ENCODE measurements at places on chromosomes 5 and 9.

- DNase-seq, result no peak
Measured at GRCh38 chr5:64836190-64836755, 67.5 kb downstream of the CWC27 start.

DNA sequence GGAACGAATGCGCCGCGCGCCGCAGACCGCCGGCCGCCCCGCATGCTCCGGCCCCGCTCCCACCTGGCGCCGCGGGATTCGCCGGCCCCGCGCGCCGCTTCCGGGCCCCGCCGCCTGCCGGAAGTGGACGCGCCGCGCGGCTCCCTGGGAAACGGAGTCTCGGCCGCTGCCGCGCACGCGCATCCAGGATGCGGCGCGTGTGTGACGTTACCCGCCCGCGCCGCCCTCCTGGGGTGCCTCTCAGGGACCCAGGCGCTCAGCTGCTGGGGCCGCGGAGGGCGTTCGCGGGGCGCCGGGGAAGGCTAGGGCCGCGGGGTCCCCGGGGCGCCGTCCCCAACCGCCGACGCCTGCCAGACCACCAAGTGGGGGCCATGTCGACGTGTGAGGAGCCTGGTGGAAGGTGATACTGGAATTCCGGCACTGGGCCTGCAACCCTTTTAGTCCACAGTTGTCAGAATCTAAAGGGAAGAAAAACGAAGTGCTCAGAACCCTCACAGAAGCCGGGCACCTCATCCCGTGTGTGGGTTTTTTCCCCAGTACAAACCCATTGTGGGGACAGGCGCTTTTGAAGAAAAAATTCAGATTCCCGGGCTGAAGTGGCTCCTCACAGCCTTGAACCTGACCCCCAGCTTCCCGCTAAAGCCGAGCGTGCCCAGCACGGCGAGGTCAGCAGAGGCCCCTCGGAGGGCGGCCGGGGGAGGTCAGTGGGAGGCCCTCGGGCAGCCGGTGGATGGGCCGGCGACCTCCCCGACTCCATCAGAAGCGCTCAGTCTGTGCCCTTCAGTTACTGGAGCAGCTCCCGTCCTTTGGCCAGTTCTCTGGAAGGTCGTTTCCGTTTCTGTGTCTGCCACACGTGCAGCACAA is at the start of gene CLPTM1L:
Gene CLPTM1L, minus strand, starts transcription at position 125 of the 864 bp plus-strand sequence. CDS start 258 bp downstream, outside the sequence.
- DNase-seq, result peak; percentile 41

DNA sequence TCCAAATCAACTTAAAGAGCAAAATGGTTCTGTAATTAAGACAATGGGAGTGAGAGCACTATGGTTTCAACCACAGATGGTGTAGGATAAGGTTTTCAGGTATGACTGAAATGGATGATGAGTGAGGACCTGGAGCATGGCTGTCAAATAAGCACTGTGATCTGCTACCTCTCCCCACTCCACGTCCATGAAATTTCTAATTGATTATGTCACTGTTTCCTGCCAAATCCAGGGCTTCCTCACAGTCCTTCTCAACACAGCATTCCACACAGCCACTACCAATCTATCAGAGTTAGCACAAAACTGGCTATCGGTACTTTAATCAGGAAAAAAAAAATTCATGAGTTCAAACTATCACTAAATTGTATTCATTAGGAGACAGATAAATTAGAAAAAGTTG is 420.4 kb upstream of the WWC1 start:
- no peak for DNase-seq

DNA sequence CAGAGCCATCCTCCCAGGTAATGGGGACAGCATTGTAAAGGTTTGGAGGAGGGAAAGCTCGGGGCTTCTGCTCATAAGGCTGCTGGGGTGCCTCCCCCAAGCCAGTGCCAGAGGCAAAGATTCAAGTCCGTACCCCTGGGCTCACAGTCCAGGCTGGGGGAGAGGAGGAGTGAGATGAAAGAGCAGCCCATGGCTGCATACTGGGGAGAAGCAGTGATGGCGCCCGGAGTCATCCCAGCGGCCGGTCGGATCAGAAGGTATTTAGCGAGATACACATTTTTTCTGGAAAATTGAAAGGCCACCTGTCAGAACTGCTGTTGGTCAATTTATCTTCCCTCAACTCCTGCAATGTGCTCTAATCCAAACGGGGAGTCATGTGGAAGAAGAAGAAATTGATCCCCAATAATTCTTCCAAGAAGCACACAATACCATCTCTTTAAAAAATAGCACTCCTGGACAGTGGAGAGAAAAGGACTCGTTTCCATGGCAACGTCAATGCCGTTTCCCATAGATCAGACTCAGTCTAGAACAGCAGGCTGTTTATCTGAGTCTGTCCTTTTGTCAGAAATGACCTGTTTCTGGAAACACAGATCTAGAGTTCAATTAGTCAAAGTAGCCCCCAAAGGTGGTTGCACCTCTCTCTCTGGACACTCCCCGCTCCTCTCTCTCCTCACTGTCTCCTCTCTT is 65.9 kb downstream of the NSG2 start:
- no peak for DNase-seq

DNA sequence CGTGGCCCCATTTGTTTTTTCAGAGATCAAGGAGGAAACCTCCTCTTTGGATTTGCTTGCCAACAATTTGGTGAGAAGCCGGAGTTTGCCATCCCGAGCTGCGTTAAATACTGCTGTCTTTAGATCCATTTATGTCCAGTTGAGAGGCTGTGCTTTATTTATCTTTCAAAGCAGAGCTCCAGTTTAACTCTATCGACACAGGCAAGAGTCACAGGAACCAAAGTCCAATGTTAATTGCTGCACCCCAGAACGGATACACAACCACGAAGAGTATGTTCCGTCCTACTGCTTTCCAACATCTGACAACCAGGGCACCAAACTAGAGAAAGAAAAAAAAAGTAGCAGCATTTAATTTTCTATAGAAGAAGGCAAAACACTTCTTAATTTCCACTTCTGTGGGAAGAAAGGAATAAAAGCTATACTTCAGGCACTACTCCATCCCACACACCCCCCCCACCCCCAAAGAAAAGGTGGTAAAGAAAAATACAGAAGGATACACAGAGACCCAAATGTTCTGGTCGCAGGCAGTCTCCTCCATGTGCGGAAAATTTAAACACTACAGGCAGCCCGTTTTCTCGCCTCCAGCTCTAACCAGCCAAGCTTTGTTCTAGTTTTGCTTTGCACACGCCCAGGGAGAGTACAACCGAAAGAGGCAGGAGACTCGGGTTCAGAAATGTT is 1.1 kb downstream of the FEM1C start:
- no peak for DNase-seq

DNA sequence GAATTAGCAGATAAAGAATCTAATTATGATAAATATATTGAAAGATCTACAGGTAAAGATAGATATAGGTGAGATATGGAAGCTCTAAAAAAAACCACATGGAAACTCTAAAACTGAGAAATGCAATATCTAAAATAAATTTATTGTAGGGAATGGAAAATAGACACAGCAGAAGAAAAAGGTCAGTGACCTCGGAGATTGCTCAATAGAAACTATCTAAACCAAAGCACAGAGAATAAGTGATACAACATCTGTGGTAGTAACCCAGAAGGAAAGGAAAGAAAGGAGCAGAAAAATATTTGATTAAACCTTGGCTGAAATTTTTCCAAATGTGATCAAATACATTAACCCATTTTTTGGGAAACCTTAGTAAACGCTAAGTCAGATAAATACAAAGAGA is 43.1 kb upstream of the GLIPR2 start:
- DNase-seq, result no peak

GRCh38 chr5:158119961-158120723 is 261.2 kb upstream of the CLINT1 start:
- no peak for DNase-seq

GRCh38 chr5:69007726-69008368 is 86.0 kb upstream of the SLC30A5 start:
- DNase-seq, result peak; percentile 81

GRCh38 chr9:37693260-37693659 is 42.5 kb downstream of the FRMPD1 start:
- DNase-seq, result no peak

DNA sequence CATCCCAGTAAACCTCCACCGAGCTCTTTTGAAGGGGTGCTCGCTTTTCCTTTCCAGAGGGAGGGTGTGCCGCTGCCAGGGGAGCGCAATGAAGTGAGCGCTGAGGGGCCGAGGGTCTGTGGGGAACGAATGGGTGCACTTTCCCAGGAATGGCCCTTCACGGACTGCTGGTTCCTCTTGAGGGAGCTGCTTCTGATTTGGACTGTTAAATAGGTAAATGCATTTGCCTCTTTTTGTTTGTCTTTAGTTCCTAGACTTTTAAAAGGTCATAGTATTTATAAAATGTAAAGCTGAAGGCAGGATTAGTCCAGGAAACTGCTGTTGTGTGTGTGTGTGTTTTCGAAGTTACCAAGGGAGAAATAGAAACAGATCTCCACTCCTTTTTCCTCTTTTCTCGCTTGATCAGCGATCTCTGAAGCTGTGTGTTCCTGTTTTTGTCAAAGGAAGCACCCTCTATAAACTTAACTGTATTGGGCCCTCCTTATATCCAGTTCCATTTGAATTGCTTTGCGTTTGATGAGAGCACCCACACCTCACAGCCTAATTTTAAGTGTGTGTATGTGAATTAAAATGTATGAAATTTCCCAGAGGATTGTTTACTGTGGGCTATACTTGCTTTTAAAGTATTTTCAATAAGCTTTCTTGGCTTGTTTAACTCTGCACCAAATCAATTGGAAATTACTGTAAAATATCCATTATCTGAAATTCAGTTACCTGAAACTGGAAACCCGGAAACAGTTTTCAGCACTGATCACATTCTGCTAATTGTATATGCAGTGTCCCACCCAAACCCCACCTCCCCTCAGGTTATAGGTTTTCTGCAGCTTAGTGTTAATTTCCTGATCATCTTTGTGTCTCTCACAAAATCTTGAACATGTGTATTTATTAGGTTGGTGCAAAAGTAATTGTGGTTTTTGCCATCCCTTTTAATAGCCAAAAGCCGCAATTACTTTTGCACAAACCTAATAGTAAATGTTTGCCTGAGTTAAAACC is 966 bp downstream of the SNX2 start:
- no peak for DNase-seq

DNA sequence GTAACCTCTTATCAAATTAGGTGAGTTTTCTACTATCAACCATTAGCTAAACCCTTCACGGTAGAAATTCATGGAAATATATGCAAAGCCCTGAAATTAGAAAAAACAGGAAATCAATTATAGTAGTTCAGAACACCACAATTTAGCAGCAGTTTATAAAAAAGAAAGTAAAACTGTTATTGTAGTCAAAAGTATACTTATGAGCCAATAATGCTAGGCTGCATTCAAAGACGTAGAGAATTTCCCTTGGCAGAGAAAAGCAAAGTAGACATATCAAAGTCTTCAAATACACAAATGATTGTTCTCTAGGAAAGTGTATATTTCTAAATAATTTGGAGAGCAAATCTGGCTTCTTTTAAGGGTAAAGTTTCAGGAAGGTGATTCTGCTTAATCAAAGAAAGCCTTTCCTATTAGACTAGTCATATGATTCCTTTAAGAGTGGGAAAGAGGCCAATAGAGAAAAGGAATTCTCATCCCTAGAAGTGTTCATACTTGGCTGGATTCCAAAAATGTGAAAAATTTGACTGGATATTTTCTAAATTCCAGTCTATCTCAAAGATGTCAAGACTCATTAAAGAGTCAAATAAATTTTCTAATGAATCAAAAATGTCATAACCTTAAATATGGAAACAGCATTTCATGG is 185.5 kb downstream of the SMC2 start:
- no peak for DNase-seq

- DNase-seq, result no peak
Measured at GRCh38 chr5:95075111-95075510, 209.8 kb downstream of the MCTP1 start.

GRCh38 chr9:91103931-91104330 is 257.8 kb downstream of the AUH start:
- no peak for DNase-seq

Measured in LNCaP clone FGC (cell line).